ENCODE measurements at places on chromosomes 5 and 9.
A peak's percentile ranks its signal among the peaks of the same experiment; 100 is the strongest.

GRCh38 chr9:119027901-119028699 is 341.1 kb downstream of the BRINP1 start:
- no peak for DNase-seq

DNA sequence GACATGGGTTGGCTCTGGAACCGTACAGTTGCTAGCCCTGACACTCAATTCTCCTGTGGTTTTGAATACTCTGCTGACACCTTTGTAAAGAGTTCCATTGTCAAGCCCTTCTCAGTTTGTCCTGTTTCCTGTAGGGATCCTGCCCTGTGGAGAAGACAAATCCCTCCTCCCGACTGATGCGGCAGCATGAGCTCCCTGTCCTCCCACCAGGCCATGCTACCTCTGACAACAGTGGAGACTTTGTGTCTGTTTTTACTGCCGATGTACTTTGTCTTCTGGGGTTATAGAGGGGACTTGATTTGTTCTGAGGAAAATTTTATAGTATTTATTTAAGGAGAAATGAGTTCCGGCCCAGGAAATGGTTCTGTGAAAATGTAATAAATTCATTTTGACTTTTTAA is 57.8 kb downstream of the PRLR start:
- no peak for DNase-seq

GRCh38 chr5:168647083-168647482 is 67.9 kb upstream of the PANK3 start:
- no peak for DNase-seq

GRCh38 chr5:132431632-132432031 is 58.9 kb downstream of the IRF1 start:
- no peak for DNase-seq

GRCh38 chr5:64873441-64873840 is 104.7 kb downstream of the CWC27 start:
- DNase-seq: no peak

- no peak for DNase-seq
These were observed 90.5 kb downstream of the ANKH start for GRCh38 chr5:14781106-14781505.

- no peak for DNase-seq
These were observed 217.6 kb downstream of the NPR3 start for GRCh38 chr5:32928761-32929160.

DNA sequence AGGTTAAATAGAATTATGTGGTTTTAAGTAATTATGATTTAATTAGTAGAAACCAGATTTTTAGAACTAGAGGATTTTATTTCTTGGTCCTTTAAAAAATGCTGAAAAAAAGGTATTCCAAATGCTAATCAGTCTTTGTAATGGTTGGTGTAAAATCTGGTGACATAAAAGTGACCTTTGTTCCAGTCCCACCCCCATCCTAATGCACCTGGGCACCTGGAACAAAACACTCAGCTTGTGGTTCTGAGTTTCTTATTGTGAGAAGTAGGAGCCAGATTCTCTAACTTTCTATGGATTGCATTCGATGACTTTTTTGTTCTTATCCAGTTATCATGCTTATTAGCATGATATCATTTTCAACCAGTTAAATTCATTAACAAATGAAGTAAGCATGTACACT is 115.1 kb upstream of the CTNND2 start:
- no peak for DNase-seq

- DNase-seq: no peak
These were observed 20.0 kb downstream of the ITGA1 start for GRCh38 chr5:52807723-52808122.

- no peak for DNase-seq
These were observed 256.6 kb downstream of the TMEM38B start for GRCh38 chr9:105950894-105951293.

- peak; percentile 61 for DNase-seq
These were observed 29.3 kb downstream of the CDHR2 start for GRCh38 chr5:176578391-176578808.

GRCh38 chr5:13640270-13640669 is 304.2 kb downstream of the DNAH5 start:
- no peak for DNase-seq

- DNase-seq: no peak
These were observed 55.0 kb upstream of the CPLX2 start for GRCh38 chr5:175816348-175816747.

GRCh38 chr9:2389404-2389803 is 232.2 kb upstream of the VLDLR start:
- no peak for DNase-seq

GRCh38 chr5:109619606-109620005 is 70.1 kb upstream of the MAN2A1 start:
- DNase-seq: no peak

GRCh38 chr5:102797322-102797884 is 42.3 kb downstream of the PAM start:
- DNase-seq: no peak

DNA sequence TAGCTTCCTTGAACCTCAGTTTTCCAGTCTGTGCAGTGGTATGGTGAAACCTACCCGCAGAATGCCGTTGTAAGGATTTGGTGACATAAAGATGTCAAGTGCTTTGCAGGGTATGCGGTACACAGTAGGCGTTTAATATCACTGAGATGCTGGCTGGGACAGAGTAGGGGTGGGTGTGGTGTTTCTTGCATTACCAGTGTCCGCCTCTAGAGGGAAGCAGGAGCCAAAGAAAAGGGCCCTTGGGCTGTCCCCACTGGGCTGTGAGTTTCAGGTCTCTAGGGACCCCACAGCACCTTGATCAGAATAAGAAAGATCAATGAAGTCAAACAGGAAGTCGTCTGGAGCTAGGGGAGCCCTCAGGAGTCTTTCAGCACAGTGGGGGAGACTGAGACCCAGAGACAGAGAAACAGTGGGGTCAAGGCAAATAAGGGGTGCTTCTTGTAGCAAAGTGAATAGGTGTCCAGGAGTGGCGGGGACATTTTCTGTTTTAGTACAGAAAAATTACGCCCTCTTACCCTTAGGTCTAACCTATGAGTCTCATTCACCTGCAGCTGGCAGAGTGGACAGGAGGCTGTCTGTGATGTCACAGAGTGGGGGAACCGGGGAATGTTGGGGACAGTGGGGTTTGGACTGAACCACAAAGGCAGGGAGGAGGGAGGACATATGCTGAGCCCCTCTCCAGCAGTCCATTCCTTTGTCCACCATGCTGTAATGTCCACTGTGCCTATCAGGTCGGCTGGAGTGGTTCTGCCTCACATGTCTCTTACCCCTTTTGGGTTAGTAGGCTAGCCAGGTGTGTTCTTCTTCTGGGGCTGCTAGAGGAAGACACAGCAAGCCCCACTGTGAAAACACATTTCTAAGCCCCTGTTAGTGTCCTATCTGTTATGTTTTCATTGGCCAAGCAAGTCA is 4.7 kb upstream of the TEX53 start:
- DNase-seq: peak; percentile 21

- DNase-seq: no peak
These were observed 64.4 kb downstream of the SUSD1 start for GRCh38 chr9:112110777-112111113.

DNA sequence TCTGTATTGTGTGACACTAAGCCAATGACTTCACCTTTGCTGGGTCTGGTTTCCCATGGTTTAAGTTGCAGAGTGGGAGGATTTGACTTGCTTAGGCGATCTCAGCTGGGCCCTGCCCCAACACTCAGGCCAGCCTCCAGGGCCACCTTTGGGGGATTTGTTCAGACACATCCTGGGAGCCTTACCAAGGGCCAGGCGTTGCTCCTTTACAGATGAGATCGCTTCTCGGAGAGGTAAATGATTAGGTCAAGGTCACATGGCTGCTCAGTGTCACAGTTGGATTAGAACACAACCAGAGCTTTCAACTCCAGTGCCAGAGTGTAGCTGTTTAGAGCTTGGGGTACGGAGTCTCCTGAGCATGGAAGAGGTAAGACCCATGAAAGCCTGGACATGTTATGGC is 57.5 kb downstream of the COL27A1 start:
- no peak for DNase-seq

GRCh38 chr5:132110930-132111329 is 37.3 kb downstream of the CSF2 start:
- no peak for DNase-seq

DNA sequence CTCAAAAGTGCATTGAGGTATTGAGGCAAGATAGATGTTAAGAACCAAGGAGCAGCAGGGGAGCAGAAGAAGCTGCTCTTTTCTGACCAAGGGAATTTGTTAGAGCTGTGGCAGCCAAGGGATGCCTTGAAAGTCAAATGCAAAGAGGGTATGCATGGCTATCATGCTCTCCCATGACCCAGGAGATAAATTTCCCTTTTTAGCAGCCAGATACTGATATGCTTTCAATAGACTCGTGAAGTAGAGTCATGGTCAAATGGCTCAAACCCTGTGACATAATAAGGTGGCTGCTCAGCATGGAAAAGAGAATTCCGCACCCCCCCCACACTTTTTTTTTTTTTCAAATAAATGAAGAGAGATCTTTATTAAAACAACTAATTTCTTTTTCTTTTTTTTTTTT is 180.9 kb upstream of the ACTBL2 start:
- no peak for DNase-seq

DNA sequence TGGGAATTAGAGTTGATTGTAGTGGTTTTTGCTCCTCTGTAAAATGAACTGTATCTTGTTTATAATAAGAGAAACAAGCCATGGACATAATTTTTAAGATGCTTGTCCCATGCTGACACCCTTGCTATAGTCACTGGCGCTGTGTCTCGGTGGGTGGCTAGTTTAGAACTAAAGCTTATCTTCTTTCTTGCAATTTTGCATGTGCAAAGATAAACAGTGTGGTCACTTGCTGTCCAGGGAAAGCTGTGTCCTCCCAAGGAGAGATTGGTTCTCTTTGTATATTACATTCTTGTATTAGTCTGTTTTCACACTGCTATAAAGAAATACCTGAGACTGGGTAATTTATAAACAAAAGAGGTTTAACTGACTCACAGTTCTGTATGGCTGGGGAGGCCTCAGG is 143.8 kb downstream of the MELK start:
- no peak for DNase-seq

GRCh38 chr5:139575313-139575646 is 14.1 kb downstream of the UBE2D2 start:
- DNase-seq: no peak

GRCh38 chr5:16539169-16539666 is 73.6 kb upstream of the ZNF622 start:
- no peak for DNase-seq

Data from NCI-H510A (cell line).